ENCODE measurements at places on chromosomes 12 and 14.

DNA sequence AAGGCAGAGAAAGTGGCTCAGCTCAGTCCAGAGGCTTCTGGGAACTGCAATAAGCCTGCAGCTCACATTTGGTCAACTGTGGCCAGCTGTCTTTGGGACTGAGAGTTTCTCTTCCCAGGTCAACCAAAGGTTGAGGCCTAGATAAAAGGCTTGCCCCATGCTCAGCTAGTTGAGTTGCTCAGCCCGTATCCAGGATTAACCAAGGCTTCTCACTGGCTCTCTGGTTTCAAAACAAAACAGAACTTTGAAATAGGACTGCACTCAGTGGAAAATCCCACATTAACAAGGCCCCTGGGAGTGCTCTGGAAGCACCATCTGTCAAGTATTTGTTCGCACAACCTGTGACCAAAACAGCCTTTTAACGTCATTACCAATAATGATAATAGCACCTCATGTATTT lies 40.3 kb upstream of the NUAK1 start:
- DNase-seq: peak; percentile 44

DNA sequence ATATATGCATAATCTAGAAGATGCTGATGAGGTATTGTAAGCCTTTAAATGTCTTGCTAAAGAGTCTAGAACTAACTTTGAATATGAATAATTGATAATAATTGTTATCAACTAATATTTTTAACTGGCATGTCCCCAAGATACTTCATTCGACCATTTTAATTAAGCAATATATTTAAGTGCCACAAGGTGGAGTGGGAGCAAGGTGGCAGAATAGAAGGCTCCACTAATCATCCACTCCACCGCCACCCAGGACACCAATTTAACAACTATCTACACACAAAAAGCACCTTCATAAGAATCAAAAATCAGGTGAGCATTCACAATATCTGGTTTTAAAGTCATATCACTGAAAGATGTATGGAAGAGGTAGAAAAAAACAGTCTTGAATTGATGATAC lies 409.6 kb downstream of the SEC23A start:
- DNase-seq: no peak

GRCh38 chr14:51821822-51822221 lies 38.6 kb upstream of the GNG2 start:
- DNase-seq: no peak

DNA sequence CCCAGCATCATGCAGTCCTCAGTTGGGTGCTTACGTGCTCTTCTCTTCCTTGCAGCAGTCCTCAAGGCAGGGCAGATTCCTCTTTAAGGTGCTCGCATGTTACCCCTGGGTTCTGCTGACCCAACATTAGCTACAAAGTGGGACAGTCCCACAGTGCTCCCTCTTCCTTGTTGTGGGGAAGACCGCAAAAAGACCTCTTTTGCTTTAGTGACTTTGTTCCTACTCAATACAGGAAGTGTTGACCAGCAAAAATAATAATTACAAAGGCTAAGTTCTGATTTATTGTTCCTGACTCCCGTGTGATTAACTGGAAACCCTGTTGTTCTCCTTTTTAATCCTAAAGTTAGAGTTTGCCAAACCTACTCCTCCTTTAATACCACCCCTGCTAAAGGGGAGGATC lies 13.7 kb downstream of the PIGH start:
- DNase-seq: no peak

DNA sequence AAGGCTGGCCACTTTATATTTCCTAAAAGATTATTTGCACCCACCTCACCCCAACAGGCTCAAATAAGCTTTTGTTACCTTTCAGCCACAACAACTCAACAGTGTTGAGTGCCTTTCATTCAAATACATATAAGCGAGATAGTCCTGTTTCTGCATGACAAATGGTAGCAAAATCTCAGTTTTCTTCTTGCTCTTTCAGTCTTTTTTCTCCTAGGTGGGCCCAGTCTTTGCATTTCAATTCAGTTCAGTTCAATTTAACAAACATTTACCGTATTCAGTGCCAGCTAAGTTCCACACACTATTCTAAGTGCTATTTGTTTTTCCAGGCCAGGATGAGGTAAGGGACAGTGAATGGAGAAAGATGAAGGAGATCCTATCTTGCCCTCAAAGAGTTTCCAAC lies 25.9 kb upstream of the BMP4 start:
- no peak for DNase-seq

- DNase-seq: no peak
Measured at GRCh38 chr14:75752086-75752485, 91.0 kb downstream of the TTLL5 start.

GRCh38 chr12:78441737-78442453 lies 422.7 kb upstream of the SYT1 start:
- no peak for DNase-seq

GRCh38 chr14:35189422-35189821 lies 67.1 kb downstream of the PRORP start:
- DNase-seq: no peak

DNA sequence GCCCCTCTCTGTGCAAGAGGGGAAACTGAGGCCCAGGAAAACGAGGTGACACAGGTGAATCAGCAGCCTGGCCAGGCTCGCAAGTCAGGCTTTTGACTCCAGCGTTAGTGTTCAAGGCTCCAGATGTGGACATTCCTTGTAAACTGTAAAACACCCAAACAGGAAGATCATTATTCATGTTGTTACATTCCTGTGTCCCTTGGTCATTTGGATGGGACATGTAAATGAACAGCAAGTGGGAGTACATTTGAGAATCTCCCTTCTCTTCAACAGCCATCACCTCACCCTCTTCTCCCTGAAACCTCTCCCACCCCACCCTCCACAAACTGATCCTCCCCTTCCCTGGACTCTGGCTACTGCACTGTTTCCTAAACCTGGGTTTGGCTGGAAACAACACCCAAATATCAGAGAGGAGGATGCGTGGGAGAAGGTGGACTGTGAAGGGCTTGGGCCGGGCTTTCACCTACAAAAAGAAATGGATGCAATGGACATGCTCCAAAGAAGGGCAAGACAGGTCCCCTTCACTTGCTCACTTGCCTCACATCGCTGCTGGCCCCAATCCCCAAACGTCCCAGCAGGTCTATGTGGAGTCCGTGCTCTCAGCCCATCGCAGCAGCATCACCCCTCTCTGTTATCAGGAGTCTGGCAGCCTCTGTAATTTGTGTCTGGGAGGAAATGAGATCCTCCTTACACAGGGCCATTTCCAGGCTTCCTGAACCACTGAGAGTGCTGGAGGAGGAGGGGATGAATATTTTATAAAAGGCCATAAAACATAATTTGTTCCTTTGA lies 76.7 kb downstream of the GALNT8 start:
- DNase-seq: no peak

- no peak for DNase-seq
Measured at GRCh38 chr12:66885115-66885875, 206.4 kb upstream of the GRIP1 start.

- no peak for DNase-seq
Measured at GRCh38 chr12:96776908-96777307, 130.1 kb upstream of the NEDD1 start.

- DNase-seq: no peak
Measured at GRCh38 chr14:54085232-54085761, 128.7 kb upstream of the BMP4 start.

- no peak for DNase-seq
Measured at GRCh38 chr12:46024099-46024498, 33.7 kb upstream of the SCAF11 start.

GRCh38 chr14:20350282-20350681 lies 6.8 kb downstream of the PARP2 start:
- no peak for DNase-seq

- no peak for DNase-seq
Measured at GRCh38 chr12:2149091-2149490, 96.3 kb downstream of the CACNA1C start.

GRCh38 chr12:78457938-78458337 lies 406.6 kb upstream of the SYT1 start:
- DNase-seq: no peak

DNA sequence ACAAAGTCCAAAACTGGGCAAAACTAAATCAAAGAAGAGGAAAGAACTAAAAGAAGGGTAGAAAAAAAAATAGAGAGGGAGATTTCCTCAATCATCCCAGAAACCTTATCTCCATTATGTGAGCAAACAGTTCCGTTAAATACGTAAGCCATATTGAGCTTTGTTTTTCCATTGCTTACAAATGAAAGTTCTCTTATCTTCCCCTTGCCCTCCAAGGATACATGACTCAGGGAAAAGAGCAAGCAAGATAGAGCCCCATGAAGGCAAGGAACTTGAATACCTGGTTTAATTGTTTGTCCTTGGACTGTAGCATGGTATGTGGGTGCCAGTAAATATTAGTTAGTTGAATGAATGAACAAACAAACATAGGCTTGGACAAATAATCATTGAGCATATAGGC lies 126.8 kb upstream of the USP15 start:
- no peak for DNase-seq

GRCh38 chr12:106999446-106999845 lies 12.5 kb upstream of the MTERF2 start:
- no peak for DNase-seq

DNA sequence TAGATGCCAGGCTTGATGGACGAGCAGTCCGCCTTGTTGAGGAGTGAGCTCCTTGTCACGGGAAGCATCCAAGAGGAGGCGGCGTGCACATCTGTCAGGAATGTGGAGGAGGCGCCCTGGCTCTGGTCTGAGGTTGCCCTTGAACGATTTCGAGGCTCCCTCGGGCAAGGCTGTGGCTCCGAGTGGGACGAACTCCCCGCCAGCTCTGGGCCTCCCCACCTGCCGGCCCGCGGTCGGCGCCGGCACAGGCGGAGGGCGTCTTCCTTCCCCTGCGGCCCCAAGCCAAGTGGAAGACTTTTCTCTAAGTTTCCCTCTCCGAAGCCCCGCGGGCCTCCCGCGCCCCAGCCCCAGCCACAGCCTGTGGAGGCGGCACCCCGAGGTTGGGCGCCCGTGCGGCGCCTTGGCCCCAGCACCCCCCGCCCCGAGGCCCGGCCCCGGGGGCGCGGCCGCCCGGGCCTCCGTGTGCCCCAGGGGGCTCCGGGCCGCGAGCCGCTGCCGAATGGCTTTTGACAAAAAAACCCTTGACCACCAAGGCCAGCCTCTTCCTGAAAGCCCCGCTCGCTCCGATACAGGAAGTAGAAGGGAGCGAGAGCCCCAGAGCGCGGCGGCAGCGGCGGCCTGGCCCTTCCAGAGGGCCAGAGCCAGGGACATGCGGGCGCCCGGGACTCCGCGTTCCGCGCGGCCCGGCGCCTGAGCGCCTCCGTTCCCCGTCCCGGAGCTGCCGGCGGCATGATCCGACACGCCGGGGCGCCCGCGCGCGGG lies at the start of gene RIN3:
Gene RIN3, plus strand, starts transcription at position 578 of the 762 bp plus-strand sequence. Its CDS starts 152 bp downstream, at position 730.
- DNase-seq: peak; percentile 23

GRCh38 chr12:113896194-113896593 lies 69.9 kb downstream of the RBM19 start:
- DNase-seq: no peak

DNA sequence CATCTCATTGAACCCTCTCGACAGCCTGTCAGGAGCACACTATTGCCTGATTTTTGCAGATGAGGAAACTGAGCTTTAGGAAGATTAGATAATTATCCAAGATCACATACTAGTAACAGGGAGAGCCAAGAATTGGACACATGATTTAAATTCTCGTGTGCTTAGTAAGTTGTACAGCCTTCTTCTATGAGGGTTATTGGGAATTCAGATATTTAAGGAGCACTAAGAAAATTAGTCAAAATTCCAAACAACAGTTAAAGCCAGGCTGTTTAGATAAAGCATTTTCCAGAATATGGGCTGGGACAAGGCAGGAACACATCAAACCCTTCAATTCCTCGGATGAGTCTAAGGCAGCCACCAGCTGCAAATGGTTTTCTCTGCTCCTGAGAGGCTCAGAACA lies 148.8 kb downstream of the TMEM30B start:
- no peak for DNase-seq

- no peak for DNase-seq
Measured at GRCh38 chr12:45124485-45125155, 73.7 kb upstream of the DBX2 start.

GRCh38 chr14:61471297-61472005 lies 150.1 kb downstream of the PRKCH start:
- no peak for DNase-seq

GRCh38 chr14:47959740-47960139 lies 284.3 kb upstream of the MDGA2 start:
- DNase-seq: no peak

- peak; percentile 50 for DNase-seq
Measured at GRCh38 chr12:130526813-130527212, 189.1 kb downstream of the PIWIL1 start.

GRCh38 chr12:132766380-132767085 lies 4.9 kb upstream of the ANKLE2 start:
- no peak for DNase-seq

GRCh38 chr12:114770323-114770722 lies 86.3 kb upstream of the TBX3 start:
- DNase-seq: no peak

DNA sequence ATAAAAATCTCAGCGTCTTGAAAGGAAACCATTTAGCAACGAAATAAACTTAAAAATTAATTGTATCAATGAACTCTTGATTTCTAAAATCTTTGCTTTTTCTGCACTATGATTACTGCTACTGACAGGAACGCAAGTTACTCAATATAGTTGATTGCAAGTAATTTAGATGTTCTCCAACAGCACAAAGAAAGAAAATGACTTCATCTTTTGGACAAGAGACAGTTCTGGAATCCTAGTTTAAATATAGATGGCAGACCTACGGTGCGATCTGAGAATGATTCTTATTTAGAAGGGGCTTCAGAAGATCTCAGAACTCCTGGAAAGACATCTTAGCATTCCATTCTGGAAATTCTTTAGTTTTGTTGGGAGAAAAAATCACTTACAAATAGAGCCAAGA lies 1.4 kb upstream of the SUDS3 start:
- no peak for DNase-seq

- DNase-seq: no peak
Measured at GRCh38 chr12:29309320-29309902, 71.6 kb downstream of the ERGIC2 start.

All from retina (tissue), 1 donor.